ENCODE measurements at places on chromosomes 1 and 21.
A peak's percentile ranks its signal among the peaks of the same experiment; 100 is the strongest.

DNA sequence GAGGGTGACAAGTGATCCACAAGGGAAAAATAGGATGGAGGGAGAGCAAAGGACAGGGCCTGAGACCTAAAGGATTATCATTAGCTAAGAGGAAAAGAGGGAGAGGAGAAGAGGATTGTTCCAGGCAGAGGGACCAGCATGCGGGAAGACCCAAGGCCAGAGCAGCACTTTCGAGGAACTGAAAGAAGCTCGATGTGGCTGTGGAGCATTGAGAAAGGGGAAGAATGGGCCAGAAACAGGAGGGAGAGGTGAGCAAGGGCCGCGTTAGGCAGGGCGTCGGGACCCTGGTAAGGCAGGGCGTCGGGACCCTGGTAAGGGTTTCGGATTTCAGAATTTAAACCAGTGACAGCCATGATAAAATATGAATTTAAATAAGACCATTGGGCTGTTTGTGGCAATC, 22.8 kb upstream of the CSF1 start:
- no peak for DNase-seq

- no peak for DNase-seq
Observed at GRCh38 chr1:162003061-162003829, 20.4 kb downstream of the OLFML2B start.

GRCh38 chr1:55854911-55855310, 639.7 kb upstream of the USP24 start:
- DNase-seq: no peak

- DNase-seq: no peak
Observed at GRCh38 chr1:239368436-239369109, 17.8 kb upstream of the CHRM3 start.

DNA sequence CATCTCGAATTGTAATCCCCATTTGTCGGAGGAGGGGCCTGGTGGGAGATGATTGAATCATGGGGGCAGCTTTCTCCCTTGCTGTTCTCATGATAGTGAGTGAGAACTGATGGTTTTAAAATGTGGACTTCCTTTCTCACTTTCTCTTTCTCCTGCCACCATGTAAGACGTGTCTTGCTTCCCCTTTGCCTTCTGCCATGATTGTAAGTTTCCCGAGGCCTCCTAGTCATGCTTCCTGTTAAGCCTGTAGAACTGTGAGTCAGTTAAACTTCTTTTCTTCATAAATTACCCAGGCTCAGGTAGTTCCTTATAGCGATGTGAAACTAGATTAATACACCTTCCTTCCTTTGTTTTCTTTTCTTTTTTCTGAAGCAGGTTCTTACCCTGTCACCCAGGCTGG, 13.9 kb downstream of the DNAJC6 start:
- no peak for DNase-seq

GRCh38 chr1:116514708-116515525, 55.9 kb downstream of the CD58 start:
- DNase-seq: peak; percentile 30

- no peak for DNase-seq
Observed at GRCh38 chr1:28099050-28099769, 10.8 kb upstream of the EYA3 start.

DNA sequence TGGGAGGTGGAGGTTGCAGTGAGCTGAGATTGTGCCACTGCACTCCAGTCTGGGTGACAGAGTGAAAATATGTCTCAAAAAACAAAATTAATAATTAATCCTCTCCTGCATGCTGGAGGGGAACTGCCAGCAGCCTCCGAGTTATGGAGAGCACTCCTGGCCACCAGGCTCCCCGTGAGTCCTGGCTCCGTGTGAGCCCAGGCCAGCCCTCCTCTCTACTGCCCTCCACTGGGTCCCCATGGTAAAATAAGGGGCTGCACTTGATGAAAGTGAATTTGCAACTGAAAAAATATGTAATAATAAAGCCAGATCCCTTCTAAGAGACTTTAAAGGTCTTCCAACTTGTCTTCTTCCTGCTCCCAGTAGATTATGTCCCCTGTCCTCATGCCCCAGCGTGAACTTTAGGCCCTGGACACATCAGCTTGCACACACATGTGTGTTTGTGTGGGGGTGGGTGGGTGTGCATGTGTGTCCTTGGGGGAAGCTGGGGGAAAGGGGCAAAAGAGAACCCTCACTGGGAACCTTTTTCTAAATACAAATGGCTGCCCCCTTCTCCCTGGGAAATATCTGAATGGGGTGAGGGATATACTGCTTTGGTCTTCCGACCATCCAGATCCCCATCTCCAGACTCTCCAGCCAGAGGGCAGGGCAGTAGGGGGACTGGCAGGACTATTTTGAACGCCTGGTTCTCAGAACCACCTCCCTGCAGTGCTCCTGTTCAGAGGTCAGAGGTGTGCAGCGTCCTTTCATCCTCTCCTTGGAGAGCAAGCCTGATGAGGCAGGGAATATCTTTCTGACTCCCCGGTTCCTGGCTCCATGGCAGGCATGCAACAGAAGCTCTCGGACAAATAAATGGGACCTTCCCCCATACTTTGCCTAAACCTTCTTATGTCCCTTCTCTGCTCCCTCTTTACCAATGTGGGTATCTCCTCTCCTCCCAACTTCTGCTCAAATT, 26.2 kb downstream of the NEK2 start:
- peak; percentile 23 for DNase-seq

- no peak for DNase-seq
Observed at GRCh38 chr1:45411510-45411899, 71.3 kb upstream of the MUTYH start.

- peak; percentile 31 for DNase-seq
Observed at GRCh38 chr1:206685334-206685768, 646 bp downstream of the MAPKAPK2 start.

DNA sequence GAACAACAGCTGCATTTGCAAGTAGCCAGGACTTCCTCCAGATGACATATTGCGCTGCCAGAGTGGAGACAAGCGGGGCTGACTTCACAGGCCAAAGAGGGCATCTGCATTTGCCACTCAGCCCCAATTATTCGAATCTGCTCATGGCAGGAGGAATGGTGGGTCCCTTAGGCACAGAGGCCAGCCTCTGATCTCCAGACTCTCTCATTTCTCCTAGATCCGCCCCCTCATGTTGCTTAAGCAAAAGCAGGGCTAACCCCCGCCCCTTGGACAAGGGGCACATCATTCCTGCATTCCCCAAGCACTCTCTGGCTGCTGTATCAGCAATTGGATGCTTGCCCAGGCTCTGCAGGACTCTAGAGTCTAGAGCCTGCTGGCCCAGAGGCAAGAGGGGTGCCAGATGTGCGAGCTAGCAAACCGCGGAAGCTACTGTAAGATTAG, 262.4 kb downstream of the ST6GALNAC3 start:
- DNase-seq: no peak

DNA sequence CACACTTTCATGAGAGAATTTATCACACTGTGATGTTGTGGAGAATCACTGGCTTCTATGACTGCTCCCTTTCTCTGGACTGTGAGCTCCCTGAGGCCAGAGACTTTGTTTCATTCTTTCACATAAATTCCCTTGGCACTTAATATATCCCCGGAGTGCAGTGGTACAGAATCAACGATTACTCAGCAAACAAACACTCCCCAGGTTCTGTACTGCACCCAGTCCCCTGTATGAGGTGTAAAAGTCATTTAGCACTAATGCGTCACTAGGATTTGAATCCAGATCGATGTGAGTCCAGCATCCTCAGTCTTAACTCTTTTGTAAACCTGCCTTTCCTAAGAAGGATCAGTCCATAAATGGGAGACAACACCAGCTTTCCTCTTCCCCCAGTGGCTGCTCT, 6.8 kb upstream of the UTP25 start:
- no peak for DNase-seq

- DNase-seq: no peak
Observed at GRCh38 chr1:70891051-70891843, 156.4 kb downstream of the PTGER3 start.

- no peak for DNase-seq
Observed at GRCh38 chr1:167106119-167106461, 12.2 kb downstream of the STYXL2 start.

DNA sequence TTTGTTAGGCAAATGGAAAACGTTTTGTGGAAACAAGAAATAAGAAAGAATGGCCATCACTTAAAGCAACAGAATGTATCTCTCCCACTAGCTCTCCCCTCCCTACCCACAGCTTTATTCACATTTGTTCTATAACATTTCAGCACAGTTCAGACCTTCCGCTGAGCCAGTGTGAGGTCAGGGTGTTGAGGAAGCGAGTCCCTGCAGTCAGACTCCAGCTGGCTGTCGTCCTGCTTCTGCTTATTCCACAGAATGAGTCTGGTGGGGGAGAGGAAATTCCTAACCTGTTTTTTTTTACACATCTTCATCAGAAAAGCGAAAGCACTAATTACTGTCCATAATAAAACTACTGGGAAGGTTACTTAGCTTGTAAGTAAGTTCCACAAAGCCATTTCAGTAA, 39.0 kb downstream of the MRPL39 start:
- DNase-seq: no peak

DNA sequence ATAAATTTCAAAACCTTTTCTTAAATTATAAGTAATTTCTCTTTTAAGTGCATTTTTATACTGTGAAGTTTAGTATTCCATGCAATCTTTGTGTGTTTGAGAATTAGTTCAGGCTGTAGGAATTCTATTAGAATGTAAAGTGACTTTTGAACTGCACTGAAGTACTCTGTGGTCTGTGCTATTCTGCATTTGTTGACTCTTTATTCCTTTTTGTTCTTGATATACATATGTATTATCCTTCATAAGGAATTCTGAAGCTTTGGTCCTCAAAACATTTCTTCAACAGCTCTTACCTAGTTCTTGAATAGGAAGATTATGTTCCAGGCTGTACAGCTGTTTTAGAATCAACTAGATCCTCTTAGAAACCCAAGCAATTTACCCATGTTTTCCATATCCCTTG, 158.0 kb downstream of the HS2ST1 start:
- DNase-seq: no peak

- no peak for DNase-seq
Observed at GRCh38 chr1:200473698-200474371, 64.0 kb upstream of the ZNF281 start.

- no peak for DNase-seq
Observed at GRCh38 chr1:113657556-113658063, 101.7 kb downstream of the PHTF1 start.

DNA sequence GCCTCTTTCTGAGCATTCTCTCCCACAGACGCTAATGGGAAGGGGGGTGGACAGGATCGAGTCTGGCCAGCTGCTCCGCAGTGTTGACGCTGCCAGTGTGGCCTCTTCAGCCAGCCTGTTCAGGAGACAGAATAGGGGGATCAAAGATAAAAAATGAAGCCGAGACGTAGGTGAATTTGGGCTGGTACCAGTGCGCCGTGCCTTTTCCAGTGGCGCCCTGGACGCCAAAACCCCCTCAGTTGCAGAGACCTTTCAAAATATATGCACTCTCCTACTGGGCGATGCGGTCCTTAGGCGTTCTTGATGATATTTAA, 1.1 kb downstream of the TTC3 start:
- DNase-seq: no peak

DNA sequence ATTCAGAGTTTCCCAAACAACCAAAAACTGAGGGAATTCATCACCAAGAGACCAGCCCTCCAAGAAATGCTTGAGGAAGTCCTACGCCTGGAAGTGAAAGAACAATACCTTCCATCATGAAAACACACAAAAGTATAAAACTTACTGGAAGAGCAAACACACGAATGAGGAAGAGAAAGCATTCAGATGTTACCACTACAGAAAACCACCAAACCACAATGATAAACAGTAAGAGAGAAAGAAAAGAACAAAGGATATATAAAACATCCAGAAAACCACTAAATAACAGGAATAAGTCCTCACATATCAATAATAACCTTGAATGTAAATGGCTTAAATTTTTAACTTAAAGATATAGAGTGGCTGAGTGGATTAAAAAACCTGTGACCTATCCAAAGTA, 58.5 kb upstream of the BCL10 start:
- no peak for DNase-seq

DNA sequence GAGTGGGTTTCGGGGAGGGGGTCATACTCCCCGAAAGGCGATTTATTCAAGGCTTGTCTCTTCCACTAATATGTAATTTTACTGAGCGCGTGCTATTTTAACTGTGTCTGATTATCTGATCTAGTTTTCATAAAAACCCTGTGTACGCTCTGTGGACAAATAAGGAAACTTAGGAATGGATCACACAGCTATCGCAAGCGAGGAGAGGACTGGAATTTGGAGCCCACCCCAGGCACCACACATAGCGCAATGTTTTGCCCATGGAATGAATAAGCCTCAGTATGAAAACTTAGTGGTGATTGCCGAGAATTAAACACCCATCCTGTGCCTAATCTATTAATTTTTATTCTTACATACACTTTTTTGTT, 9.8 kb upstream of the RAB42 start:
- DNase-seq: no peak

DNA sequence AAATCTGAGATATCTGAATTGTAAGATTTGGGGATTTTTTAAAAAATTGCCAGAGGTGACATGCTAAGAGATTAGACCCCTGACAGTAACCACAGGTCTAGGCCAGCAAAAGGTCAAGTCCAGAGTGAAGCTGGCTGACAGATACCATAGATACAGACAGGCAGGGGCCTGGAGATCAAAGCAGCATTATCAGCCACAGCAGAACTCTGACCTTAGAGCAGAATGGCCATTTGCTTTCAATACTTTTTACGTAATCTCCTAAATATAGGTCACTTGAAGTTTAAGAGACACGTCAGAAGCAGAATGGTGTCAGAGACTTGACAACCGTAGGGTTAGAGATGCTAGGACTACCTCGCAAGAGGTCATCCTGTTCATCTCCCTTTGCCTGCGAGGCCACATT, 40.8 kb upstream of the RXRG start:
- no peak for DNase-seq

- no peak for DNase-seq
Observed at GRCh38 chr21:16588433-16588860, 858.7 kb downstream of the USP25 start.

- no peak for DNase-seq
Observed at GRCh38 chr1:62395291-62395690, 41.6 kb upstream of the USP1 start.

DNA sequence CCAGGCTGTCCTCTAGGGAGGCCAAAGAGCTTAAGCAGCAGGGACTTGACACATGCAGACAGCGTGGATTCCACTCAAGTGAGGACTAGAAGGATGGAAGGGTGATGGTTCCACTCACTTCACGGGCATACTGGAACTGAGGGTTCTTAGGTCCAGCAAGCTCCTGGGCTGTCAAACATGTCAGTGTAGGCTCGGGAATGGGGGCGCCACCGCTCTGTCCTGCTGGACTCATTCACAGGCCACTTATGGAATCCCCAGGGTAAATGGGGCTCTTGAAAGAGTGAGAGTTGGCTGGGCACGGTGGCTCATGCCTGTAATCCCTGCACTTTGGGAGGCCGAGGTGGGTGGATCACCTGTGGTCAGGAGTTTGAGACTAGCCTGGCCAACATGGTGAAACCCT, 27.7 kb upstream of the CSF3R start:
- no peak for DNase-seq

Data from naive thymus-derived CD4-positive, alpha-beta T cell (primary cell).